Activated T-helper 17 cell treated with anti-CD3 and anti-CD28 coated beads, Interleukin-2, amount 50 U/mL, for 72 hours (primary cell): ENCODE measurements at places on chromosomes 7 and 10. TPM values are rescaled to one million over a fixed set of nuclear protein-coding genes. Genes with fewer than 3 reads are reported as not detected.

GRCh38 chr10:61211468-61211867 is 241.7 kb downstream of the TMEM26 start:
- ATAC-seq = no peak

Gene ETV1
- 1.7 TPM for total RNA-seq

- ATAC-seq = no peak
Measured at GRCh38 chr10:112842832-112843360, 107.2 kb upstream of the TCF7L2 start.

Gene AGR3
- total RNA-seq = not detected

Gene DTX2
- 32.6 TPM for total RNA-seq

Gene FAM237B
- total RNA-seq = not detected

DNA sequence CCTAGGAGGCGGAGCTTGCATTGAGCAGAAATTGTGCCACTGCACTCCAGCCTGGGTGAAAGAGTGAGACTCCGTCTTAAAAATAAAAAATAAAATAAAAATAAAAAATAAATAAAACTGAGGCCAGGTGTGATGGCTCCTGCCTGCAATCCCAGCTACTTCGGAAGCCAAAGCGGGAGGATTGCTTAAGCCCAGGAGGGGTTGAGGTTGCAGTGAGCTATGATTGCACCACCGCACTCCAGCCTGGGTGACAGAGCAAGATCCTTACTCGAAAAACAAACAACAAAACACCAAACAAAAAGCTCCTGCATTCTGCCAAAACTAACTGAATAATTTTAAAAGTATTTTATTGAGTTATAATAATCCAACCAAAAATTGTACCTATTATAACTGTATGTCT is 36.2 kb downstream of the AGAP4 start:
- no peak for ATAC-seq
